ENCODE measurements at places on chromosomes 4 and X.

DNA sequence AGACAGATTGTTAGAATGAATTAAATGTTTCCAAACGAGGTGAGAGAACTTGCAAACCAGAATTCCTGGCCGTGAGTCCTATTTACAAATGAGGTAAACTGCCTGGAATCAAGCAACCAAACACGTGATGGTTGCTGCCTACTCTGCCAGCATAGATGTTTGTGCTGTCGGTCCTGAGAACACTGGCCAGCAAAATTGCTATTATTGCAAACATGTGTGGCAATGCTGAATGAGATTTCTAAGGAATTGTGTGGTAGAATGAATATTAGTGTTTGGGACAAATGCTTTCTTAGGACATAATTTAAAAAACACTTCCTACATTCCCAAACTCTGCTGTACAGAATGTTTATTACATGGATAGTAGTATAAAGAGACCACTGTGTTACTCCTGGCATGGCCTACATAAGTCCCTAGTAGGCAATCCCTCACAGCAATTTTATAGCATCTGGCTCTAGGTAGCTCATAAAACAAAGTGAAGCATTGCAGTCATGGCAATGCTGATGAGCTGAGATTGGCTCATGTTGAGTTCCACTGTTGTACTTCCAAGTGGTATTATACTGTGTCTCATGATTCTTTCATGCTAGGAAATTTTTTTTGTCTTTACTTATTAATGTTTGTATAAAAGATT, 605.2 kb upstream of the EPHA5 start:
- no peak for DNase-seq

GRCh38 chr4:105389167-105389566, 84.7 kb downstream of the PPA2 start:
- no peak for DNase-seq

DNA sequence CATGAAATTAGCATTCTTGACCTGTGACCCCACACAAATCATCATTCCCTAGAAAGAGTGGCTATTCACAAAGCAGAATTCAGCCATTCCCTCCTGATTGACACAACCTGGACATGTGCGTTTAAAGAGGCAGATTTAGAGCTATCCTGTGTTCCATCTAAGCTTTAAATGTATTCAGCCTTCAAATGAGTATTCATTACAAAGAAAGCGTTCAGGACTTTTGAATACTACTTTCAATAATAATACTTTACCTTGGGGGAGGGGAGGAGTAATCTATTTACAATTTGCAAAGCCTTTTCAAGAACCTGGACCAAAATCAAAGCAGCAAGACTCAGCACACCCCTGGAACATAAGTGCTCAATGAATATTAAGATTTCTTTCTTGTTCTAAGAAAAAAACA, 22.5 kb upstream of the GPC4 start:
- DNase-seq, result no peak

GRCh38 chr4:72938516-72938915, 131.0 kb downstream of the COX18 start:
- DNase-seq, result no peak

- DNase-seq, result no peak
Observed at GRCh38 chr4:40240040-40240653, 43.3 kb downstream of the RHOH start.

GRCh38 chr4:99134586-99134985, 9.5 kb downstream of the ADH4 start:
- DNase-seq, result no peak

DNA sequence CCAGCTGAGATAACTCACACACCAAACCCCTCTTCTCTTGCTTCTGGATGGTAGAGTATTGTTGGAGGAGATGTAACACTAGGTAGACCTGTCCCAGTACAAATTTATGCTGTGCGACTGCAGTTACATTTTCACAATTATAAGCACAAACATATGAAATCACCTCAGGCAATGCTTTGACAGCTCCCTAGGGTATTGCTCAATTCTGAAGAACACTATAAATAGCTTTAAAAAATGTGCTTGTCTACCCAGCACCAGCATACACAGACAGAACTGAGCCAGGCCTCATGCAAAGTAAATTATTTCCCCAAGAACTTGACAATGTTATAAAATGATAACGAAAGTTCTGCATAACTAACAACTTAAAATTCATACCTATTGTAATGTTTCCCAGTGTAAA, 1999.1 kb upstream of the ADGRL3 start:
- no peak for DNase-seq

DNA sequence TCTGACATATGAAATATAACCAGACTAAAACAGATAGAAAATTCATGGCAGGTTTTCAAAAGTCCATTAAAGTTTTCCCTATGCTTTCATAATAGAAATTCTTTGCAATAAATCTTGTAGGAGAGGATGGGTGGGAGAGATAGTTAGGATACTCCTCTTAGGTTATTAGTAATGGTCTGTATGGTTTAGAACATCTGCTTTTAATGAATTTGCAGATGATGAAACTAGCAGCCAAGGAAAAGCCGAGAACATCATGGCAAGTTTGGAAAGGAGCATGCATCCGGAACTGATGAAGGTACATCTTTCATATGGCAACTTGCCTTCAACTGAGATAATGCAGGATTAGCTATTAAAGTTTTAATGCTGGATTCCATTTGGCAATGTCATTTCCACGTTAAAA, 70.7 kb downstream of the DOCK11 start:
- no peak for DNase-seq

DNA sequence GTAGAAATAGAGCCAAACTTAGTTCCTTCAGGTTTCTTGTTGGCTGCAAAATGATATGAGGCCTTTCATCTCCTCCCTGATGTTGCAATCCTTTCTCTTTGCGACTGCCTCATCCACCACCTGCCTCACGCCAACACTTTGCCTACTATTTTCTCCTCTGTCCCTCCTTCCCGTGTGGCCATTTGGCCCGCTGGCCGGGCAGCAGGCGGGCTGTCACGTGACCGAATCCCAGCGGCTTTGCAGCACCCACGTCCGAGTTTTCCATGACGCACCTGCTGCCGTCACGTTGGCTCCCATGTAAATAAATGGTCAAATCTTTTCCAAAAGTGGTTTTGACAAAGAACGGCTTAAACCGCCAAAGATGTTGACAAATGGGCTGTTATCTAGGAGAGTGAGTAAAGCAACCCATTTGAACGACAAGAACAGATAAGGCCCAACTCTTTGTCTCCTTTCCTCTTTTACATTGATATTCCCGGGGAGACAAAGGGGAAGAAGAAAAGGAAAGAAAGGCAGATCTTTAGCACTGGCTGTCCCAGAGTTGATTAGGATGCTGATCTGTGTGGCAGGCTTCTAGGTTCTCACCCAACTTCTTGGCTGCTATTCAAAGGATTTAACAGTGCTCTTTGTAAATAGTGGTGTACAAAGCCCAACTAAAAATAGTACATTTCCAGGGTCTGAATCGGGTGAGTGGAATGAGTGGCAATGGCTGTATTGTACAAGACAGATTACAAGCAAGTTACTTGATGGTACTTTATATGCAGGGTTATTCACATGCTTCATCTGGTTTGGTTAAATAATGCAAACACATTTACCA, 174.2 kb upstream of the JADE1 start:
- DNase-seq, result no peak

- no peak for DNase-seq
Observed at GRCh38 chrX:150926304-150926703, 27.8 kb upstream of the CD99L2 start.

GRCh38 chr4:109433205-109434006, at the start of gene SEC24B:
SEC24B (plus strand) TSS chr4:109433815; CDS start chr4:109433870, 55 bp downstream.
- peak; percentile 94 for DNase-seq

DNA sequence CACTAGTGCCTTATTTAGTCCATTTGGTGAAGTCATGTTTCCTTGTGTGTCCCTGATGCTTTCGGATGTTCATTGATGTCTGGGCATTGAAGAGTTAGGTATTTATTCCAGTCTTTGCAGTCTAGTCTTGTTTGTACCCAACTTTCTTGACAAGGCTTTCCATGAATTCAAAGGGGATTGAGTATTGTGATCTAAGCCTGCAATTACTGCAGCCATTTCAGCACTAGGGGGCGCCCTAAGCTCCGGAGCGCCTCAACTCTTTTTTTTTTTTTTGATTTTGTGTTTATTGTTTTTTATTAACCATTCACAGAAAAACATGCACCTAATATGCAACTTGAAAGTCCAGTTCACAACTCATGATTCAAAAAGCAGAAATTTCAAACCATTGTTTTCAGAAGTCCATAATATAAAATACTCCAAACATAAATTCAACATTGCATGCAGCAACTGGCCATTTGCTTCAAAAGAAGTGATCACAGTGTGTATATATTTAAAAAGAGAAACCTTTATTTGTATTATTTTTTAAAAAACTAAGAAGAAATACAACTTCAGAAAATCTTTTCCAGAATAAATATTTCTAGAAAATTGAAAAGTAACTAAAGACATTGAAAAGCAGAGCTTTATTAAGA, 59.2 kb downstream of the PTPN13 start:
- DNase-seq, result no peak

GRCh38 chrX:108224727-108225621, 133.4 kb downstream of the ATG4A start:
- peak; percentile 4 for DNase-seq

DNA sequence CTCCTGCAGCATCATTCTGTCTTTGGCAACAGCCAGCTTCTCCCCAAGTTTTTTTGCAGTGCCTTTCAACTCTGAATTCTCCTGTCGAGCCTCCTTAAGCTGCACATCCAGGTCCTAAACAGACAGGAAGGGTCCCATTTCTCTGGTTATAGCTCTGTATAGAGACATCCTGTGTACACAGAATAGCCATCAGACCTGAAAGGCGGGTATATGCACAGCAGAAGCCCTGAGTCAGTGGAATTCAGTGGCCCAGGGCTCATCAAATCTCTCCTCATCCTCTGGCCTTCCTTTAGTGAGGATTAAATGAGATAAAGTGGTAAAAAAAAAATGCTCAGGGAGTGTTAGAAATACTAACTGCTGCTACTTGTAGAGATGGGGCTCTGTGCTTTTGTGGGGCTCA, 73.8 kb downstream of the FAM184B start:
- DNase-seq, result no peak

DNA sequence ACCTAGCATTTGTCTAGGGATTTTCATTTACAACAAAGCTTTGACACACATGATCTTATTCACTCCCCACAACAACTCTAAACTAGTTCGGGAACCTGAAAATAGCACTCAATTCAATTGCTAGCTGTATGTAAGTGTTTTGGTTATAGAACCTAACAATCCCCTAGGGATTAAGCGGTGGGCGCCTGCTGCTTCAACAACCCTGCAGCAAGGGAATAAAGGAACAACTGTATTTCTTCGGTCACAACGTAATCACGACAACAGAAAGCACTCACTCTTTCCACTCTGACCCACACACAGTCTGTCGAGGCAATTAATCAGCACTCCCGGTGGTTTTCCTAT, 674 bp upstream of the DIAPH2 start:
- no peak for DNase-seq

GRCh38 chr4:110108422-110108821, 90.0 kb downstream of the ELOVL6 start:
- DNase-seq, result no peak

DNA sequence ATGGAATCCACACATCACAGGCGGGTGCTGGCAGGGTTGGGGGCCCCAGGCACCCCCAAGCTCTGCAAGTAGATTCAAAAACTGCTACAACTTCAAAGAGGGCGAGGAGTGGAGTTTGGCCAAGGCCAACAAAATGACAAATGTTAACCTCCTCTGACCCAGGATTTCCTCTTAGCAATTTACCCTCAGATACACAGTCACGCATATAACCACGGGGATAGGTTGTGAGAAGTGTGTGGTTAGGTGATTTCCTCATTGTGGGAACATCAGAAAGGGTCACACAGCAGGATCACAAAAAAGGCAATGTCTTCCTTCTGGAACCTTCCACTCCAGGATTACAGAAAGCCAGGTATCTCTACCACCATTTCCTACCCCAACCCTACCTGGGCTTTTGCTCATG, 62.4 kb downstream of the C4orf50 start:
- no peak for DNase-seq

Data from bone marrow (tissue), 2 donors.